Activated naive CD8-positive, alpha-beta T cell treated with anti-CD3 and anti-CD28 coated beads, Interleukin-2, amount 50 U/mL, for 24 hours (primary cell): ENCODE measurements at places on chromosomes 6 and 20.

GRCh38 chr6:56279331-56280080 lies 32.1 kb upstream of the COL21A1 start:
- DNase-seq: no peak

GRCh38 chr6:168858926-168859325 lies 394.7 kb downstream of the THBS2 start:
- DNase-seq: no peak

DNA sequence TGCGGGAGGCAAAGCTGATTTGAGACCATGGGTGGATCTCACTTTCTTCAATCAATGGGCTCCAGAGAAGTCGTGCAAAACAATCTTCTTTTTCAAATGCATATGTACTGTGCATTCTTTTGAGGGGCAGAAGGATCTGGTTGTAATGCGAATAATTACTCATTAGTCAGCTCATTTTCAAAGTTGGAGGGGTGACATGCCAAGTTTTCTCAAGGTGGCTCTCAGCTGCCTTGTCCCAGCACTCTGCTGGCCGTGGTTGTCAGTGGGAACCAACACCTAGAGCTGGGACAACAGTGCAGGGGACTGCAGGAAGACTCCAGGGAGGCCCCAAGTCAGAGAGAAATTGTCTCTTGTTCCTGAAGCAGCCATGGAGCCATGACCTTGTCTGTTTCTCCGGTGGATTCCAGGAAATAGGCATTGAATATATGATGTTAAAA lies 25.3 kb downstream of the MYT1 start:
- DNase-seq: no peak

GRCh38 chr6:168732676-168733075 lies 291.7 kb downstream of the SMOC2 start:
- no peak for DNase-seq

DNA sequence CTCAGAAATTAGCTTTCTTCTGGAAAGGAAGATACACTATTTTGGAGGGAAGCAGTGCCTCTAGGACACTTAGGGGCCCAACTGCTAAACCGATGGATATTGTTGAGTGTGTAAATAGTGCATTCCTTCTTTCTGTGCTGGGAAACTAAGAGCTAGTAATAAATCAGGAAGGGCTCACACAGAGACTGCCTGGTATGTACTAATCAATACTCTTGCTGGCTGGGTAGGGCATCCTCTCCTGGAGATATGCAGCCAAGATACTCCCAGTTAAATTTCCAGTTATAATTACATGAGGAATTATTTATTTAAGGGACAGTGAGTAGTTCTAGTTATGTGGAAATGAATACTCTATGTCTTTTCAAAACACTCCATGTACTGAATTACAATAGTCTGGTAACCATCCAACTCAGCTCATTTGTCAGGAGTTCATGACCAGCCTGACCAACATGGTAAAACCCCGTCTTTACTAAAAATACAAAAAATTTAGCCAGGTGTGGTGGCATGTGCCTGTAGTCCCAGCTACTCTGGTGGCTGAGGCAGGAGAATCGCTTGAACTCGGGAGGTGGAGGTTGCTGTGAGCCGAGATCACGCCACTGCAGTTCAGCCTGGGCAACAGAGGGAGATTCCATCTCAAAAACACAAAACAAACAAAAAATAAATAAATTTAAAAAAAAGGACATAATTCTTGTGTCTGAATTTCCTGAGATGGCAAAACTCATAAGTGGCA lies 100.0 kb downstream of the OR2B2 start:
- DNase-seq: no peak

GRCh38 chr20:56060486-56060885 lies 55.2 kb upstream of the CBLN4 start:
- no peak for DNase-seq

DNA sequence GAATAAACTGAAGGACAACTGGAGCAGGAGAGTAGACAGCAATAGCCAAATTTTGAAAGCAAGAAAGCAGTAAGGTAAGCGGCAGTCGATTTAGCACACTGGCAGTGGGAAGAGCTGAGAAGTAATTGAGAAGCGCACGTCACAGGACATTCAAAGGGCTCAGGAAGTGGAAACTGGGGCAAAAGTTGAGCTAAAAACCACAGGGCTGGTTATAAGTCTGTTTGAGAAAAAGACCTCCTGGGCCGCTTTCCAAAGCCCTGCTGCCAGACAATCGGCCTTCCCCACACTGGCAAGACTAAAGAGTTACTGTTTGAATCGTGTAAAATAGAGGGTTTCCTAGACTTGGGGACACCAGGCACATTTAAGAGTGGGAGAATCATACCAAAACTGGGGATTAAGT lies 161.4 kb downstream of the DNAH8 start:
- peak; percentile 51 for DNase-seq

- no peak for DNase-seq
These were observed 895.6 kb upstream of the MAP3K7 start for GRCh38 chr6:91482498-91482897.

DNA sequence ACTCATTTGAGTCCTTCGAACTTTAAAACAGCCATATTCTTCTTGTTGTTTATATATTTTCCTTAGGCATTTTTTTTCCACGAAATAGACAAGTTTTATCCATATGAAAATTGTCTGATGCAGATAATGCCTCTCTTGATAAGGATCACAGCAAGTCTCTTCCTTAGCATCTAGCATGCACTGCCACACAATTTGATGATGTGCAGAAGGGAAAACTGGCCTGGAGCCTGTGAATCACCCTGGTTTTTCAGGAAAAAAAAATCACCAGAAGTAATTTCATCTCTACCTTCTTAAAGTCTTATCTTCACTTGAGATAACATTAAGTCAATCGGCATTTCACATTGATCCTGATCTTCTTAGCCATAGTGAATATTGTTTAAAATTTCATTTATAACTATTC lies 199.8 kb downstream of the TENT5A start:
- DNase-seq: no peak

- DNase-seq: no peak
These were observed 132.6 kb upstream of the SMLR1 start for GRCh38 chr6:130694606-130695005.

- no peak for DNase-seq
These were observed 695.0 kb downstream of the COL12A1 start for GRCh38 chr6:74510878-74511277.

GRCh38 chr6:116398316-116399010 lies 27.7 kb downstream of the DSE start:
- no peak for DNase-seq

DNA sequence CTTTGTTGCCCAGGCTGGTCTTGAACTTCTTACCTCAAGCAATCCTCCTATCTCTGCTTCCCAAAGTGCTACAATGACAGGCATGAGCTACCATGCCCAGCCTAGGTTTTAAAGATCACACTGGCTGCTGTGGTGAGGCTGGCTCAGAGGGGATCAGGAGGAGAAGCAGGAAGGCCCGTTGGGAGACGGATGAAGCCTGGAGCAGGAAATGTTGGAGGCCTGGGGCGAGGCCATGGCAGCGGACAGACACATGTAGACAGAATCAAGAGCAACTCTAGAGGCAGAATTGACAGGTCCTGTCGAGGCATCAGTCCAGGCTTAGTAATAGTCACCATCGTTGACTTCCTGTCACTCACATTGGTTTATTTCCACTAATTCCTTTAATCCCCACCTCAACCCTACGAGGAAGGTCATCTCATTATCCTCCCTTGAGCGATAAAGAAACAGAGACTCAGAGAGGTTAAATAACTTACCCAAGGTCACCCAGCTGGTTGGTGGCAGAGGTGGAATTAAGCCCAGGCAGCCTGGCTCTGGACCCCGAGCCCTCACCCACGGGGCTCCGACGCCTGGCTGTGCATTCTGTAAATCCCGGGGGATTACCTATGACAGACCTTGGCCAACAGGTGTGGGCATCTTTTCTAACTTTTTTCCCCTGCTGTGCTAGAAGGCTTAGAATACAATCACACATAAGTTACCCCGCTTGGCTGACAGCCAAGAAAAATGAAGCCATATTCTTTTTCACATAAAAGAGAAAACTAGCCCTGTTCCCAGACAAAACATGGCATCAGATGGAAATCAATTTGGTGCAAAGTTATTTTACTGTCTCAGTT lies 113.4 kb downstream of the EYA2 start:
- DNase-seq: no peak

GRCh38 chr6:107246972-107247615 lies 131.8 kb upstream of the BEND3 start:
- DNase-seq: no peak
